ENCODE measurements at places on chromosomes 11 and 22. TPM values are rescaled to one million over a fixed set of nuclear protein-coding genes. Genes with fewer than 3 reads are reported as not detected.

The TREH gene
- total RNA-seq, result not detected

The CTSF gene
- total RNA-seq, result 39.3 TPM

The SCGB1D2 gene
- total RNA-seq, result not detected

The MUC5AC gene
- total RNA-seq, result not detected

The MLC1 gene
- total RNA-seq, result 1.2 TPM

- DNase-seq, result no peak
Measured at GRCh38 chr11:116114198-116114651, 610.0 kb upstream of the CADM1 start.

GRCh38 chr11:93831343-93832127, 18.9 kb downstream of the VSTM5 start:
- no peak for DNase-seq

GRCh38 chr11:65810046-65810868, 23.4 kb downstream of the OVOL1 start:
- DNase-seq, result no peak

DNA sequence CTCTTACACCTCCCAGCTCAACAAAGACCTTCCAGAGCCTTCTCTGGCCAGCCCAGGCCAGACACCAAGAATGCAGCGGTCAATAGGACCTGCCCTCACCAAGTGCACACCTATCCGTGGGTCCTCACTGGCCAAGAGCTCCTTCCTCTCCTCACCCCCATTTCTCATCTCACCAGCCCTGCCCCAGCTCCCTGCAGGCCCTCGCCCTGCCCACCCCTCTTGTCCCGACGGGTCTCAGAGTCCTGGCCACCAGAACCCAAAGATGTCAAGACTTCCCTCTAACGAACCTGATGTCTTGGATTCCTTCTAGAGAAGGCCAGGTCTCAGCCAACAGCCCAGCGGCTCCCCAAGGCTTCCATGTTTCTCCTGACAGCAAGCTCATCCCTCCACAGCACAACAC, 43.6 kb downstream of the IGF2 start:
- DNase-seq, result no peak

Measured in T-cell (primary cell).